Stimulated activated CD8-positive, alpha-beta memory T cell treated with anti-CD3 and anti-CD28 coated beads, Interleukin-7, amount 100 ng/mL, for 1 hour (primary cell): ENCODE measurements at places on chromosomes 6 and 20.

- peak; percentile 19 for DNase-seq
Measured at GRCh38 chr6:135880066-135880972, 28.8 kb downstream of the PDE7B start.

DNA sequence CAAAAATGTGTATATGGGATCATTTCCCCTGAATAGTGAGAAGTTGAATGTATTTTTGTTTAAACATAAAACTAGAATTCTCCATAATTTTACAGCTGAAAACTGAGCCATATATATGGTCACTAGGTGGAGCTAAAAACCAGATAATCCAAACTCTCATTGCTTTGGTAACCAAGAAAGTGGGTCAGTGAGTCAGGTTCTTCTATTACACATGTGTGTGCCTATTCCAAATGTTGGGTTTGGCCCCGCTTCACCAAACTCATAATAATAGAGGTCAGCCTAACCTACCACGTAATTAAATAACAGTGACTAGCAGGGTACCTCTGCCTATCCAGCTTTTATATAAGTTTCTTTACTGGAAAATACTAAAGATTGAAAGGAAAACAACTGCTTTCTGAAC is 19.3 kb upstream of the RNGTT start:
- no peak for DNase-seq

- no peak for DNase-seq
Measured at GRCh38 chr20:61544910-61545889, 293.1 kb downstream of the CDH4 start.

DNA sequence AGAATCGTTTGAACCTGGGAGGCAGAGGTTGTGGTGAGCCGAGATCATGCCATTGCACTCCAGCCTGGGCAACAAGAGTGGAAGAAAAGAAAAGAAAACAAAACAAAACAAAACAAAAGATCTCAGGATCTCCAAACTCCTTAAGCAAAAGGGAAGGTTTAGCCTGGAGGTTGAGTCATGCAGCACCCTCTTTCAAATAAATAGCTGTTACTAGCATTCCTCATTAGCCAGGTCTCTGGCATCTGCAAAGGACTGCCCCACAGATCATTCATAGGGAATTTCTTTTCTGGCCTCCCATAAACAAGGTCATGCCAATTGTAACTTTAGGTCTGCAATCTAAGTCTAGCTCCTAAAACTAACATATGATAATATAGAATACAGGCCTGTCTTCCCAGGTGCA is 37.2 kb downstream of the EDN1 start:
- DNase-seq: no peak

- DNase-seq: no peak
Measured at GRCh38 chr20:4083098-4083865, 67.9 kb upstream of the RNF24 start.

DNA sequence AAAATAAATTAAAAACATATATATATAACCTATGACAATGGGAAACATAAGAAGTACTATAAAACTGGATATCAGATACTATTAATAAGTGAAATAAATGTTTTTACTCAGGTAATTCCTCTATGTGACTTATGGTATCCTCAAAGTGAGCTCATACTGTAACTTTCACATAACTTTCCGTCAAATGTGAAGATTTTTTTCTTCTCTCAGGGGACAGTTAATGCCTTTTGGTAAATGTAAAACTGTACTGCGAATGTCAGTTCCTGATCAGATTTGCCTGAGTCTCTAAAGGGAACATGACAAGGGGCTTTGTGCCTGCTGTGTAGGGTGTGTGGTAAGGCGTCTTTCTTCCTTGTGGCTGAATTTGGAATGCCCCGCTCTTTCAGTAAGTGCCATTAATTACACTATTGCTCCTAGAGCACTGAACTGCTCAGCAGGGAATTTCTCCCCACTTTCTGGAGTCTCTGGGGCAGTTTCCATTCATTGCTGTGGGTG is 271.8 kb downstream of the PRL start:
- no peak for DNase-seq

- no peak for DNase-seq
Measured at GRCh38 chr6:22956029-22956681, 386.8 kb downstream of the HDGFL1 start.

DNA sequence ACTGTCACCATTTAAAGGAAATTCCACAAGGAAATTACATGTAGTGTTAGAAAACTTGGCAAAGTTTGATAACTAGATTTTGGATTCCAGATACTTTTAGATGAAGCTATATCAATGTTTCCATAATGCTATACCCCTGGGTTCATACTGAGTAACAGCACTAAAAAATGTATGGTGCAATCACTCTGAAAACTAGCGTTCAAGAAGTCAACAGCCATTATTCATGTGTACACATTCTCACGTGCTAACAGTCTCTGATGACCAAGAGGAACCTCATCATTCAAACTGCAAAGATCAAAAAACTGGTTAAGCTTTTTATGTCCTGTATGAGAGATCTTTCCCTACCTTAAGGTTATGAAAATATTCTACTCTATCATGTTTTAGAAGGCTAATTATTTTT is 197.6 kb downstream of the GMDS start:
- DNase-seq: no peak

GRCh38 chr6:125587666-125588632 is 161.5 kb upstream of the HEY2 start:
- no peak for DNase-seq

GRCh38 chr6:39251406-39251805 is 22.1 kb upstream of the KCNK5 start:
- no peak for DNase-seq

DNA sequence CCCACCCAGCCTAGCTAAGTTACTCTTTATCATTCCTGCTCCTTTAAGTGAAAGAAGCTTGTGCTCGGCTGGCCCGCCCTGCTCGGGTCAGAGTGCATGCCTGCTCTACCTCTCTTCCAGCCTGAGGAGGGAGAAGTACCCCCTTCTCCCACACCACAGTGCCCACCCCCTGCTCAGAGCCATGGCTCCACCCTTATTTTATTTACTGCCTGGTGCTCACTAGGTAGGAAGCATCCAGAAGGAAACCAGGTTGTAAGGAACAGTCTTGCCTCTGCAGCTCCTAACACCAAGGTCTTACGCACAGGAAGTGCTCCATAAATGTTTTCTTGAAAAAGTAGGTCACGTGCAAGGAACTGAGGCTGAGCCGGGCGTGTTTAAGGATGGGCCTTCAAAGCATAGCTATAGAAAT is 105.7 kb upstream of the SNX9 start:
- DNase-seq: no peak

DNA sequence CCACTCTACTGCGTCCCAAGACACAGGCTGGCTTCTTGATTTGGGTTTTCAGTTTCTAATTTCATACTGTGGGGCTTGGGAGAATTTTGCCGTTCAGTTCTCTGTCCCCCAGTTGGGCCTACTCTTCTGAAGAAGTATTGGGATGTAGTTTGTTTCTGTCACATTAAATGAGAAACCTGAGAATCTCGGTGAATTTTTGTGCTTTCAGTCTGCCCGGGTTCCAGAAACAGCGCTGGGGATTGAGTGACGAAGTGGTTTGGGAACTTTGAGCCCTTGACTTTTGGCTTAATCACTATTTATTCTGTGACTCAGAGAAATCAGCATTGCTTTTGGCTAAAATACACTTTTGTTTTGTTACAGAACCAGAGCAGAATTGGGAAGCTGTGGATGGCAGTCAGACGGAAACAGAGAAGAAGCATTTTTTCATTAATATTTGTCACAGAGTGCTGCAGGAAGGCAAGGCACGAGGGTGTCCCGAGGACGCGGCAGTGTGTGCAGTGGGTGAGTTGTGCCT is 74.0 kb downstream of the IGF2R start:
- DNase-seq: no peak

GRCh38 chr20:45792317-45793118 is 764 bp downstream of the DNTTIP1 start:
- DNase-seq: no peak

- DNase-seq: no peak
Measured at GRCh38 chr6:45421709-45422502, 44.2 kb upstream of the SUPT3H start.

DNA sequence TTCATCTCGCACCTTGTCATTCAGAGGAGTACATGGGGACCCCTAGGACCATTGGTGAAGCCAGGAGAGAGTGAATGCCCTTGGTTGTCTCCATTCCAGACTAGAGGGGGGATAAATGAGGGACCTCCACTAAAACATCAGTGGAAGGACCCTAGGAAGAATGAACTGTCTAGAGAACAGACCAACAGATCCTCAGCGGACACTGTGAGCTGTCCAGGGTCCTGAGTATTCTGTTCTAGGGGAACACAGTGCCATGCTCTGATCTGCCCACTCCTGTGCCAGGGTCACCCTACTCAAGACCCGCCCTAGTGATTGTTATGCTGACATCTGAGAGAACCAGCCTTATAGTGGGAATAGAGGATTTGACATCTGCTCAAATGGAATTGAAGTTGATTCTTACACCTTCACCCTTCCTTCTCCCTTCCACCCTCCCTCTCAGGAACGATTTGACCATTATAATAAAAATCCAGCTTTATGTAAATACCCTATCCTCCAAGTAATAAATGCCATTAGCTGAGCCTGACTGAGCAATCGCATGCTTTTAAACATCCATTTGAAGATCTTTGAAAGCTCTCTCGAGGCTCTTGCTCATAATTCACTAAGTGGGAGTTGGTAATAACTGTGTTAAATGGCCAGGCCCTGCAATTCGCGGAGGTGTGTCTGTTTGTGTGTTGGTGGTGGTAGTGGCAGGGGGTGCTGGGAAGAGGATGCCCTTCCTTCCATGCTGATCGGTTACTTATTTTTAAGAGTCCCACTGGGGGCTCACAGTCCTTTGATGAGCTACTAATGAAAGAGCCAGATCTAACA is 43.6 kb upstream of the SLC32A1 start:
- DNase-seq: no peak

- no peak for DNase-seq
Measured at GRCh38 chr20:44409132-44409600, 53.7 kb downstream of the HNF4A start.

- DNase-seq: no peak
Measured at GRCh38 chr6:53768636-53769035, 26.2 kb upstream of the LRRC1 start.

- no peak for DNase-seq
Measured at GRCh38 chr6:2998998-2999617, 586 bp upstream of the NQO2 start.

- DNase-seq: no peak
Measured at GRCh38 chr6:166542580-166542912, 43.9 kb downstream of the RAMACL start.

DNA sequence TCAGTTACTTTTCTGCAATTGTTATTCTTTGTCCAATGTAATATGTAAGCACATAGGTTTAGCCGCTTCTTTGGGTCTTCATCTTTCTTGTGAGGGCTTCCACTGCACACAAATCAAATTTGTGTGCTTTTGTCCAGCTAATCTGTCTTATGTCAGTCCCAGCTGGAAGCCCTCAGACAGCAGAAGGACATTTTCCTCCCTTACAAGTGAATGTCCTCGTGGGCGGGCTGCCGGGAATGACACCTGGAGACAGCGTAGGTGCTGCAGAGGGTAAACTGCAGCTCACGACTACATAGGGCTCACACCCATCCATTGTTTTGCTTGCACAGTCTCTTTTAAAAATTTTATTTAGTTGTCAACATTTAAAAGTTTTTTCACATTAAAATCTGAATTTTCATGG is 24.6 kb upstream of the PPP1R14C start:
- no peak for DNase-seq

DNA sequence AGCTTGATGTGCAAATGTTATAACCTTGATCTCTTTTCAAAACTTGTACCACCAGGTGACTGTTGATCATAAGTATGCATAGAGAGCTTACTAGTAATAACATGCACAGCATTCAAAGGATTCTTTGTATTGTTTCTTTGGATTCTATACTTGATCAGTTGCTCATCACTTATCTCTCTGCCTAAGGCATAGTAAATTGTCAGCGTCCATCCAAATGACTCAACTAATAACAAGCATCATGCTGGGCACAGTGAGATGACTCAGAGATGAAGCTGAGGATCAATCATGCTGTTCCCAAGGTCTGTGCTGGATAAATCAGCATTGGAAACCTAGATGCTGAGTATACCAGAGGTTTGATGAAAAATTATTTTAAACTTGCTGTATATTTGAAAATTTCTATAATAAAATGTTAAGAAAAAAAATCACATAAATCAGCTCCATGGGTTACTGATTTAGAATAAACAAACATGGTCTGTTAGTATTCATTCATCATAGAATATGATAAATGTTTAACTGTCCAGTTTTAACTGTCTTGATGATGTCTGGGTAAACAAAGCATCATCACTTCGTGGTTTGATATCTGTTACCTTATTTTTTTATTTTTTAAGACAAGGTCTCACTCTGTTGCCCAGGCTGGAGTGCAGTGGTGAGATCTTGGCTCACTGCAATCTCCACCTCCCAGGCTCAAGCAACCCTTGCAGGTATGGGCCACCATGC is 45.6 kb upstream of the SGK1 start:
- DNase-seq: no peak

DNA sequence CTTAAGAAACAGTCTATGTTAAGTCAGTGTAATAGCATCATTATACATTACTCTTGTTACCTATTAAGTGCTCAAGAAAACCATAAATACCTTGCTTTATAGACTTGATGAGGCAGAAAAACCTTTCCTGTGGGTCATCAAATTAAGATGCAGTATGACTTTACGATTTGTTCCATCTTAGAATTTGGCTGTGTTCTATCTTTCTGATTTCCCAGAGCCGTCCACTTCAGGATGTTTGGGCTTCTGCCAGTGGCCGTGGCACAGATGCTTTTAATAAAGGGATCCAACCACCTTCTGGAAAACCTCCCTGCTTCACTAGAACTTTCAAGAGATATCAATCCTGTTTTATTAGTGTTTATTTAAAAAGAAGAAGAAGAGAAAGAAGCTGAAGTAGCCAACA is 71.2 kb downstream of the PDE7B start:
- no peak for DNase-seq

- DNase-seq: no peak
Measured at GRCh38 chr6:29399525-29399924, 4.1 kb downstream of the OR12D2 start.

DNA sequence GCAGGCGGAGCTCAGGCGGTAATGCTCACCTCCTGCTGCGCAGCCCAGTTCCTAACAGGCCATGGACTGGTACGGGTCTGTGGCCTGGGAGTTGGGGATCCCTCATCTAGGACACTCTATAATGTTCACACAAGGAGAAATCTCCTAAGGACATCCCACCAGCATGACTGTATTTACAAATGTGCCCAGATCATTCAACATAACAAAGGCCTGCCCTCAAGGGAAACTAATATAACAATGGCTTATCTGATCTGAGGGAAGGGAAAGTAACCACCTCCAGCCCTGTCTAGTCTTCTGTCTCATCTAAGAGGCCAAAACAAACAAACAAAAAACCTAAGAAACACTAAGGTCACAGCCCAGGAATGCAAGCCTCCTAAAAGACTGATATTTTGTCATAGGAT is 232.8 kb downstream of the RNGTT start:
- no peak for DNase-seq

DNA sequence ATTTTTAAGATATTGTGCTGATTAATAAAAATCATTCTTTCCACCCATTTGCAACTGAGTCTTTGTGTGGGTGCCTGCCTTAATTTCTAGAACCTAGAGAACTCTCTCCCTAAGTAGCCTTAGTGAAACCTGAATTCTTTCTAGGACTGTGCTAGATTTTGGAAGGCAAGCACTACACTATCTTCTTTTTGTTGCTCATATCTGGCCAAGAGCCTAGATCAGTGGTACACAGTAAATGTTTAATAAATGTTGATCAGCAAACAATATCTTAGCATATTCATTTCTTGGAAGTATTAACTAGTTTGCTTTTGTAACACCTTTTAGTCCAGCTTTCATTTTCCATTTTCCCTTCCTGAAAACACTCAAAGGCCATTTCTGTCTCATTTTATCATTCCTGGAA is 108.5 kb upstream of the CARMIL1 start:
- no peak for DNase-seq
